Fibroblast of skin of abdomen (primary cell): ENCODE measurements at places on chromosomes 1 and 21.

- no peak for DNase-seq
Observed at GRCh38 chr1:244094880-244095528, 43.9 kb downstream of the ZBTB18 start.

- no peak for DNase-seq
Observed at GRCh38 chr1:207316141-207316540, 5.3 kb upstream of the CD55 start.

- no peak for DNase-seq
Observed at GRCh38 chr1:66535061-66535460, 1.1 kb downstream of the SGIP1 start.

DNA sequence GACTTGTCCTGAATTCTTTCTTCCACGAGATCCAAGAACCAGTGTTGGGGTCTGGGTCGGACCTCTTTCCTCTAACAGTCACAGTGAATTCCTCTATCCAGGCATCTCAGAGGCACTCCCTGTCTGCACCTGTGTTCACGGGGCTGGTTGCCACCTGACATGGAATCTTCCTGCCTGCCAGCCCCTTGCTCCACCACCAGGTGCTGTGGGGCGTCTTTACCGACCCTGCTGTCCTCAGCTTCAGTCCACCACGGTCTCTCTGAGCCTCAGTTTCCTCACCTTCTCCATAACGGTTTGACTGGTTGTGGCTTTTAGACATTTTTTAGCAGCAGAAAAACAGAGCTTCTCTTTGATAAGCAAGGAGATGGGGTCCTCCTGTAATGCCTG is 62.7 kb downstream of the SDC3 start:
- no peak for DNase-seq

DNA sequence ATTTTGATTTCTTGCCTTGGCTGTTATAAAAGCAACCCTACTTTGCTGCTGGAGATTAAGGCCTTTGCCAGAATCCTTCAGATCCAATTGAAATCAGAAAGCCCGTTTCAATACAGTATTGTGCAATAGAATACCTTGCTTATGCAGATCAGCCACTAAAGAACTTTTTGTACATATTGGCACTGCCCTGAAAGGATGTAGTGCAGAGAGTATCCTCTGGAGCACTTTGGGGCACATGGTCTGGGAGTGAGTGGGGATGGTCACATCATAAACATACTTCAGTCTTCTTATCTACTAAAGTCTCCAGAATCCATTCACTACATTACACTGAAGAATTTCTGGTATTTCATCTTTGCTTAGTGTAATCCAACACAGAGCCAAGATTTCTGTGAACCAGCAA is 189.0 kb downstream of the CENPF start:
- peak; percentile 47 for DNase-seq

GRCh38 chr1:50415235-50416149 is 7.8 kb downstream of the DMRTA2 start:
- no peak for DNase-seq

DNA sequence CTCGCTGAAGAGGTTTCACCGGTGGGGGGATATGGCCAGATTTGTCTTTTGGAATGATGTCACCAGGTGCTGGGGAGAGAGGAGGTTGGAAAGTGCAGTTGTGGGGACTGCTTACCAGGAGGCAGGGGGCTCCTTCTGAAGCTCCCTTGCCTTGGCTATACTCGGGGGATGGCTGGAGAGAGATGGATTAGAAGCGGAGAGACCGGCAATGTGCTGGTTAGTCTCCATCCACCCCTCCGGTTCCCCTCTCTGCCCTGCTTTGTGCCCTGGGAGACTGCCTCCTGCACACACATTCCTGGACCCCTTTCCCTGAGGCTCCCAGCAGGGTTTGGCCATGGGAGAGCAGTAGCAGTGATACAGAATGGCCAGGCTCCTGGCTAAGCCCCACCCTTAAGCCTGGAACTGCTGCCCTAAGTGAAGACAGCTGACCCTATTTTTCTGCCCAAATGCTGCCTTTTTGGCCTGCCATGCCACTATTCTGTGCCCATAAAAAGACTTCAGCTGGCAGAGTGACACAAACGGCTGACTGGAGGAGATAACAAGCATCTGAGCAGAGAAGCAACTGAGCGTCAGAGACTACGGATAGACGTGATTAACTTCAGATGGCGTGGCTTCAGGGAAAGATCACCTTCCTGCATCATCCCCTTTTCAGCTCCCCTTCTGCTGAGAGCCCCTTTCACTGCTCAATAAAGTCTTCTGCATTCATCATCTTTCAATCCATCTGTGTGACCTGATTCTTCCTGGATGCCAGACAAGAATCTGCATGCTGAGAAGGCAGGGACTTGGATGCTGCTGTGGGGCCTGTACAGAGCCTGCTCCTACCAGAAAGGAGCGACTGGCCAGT is 14.5 kb upstream of the VPS13D start:
- DNase-seq: no peak

DNA sequence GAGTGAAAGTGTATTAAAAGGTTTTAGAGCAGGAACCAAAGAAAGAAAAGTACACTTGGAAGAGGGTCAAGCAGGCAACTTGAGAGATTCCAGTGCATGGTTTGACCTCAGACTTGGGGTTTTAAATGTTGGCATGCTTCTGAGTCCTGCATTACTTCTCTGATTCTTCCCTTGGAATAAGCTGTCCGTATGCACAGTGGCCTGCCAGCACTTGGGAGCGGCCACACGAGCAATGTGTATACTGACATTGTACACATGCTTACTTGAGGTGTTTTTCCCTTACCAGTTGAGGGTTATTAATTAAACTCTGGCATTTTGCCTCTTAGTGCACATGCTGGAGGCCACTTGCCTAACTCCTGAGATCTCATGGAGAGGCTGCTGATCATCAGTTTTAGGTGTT is 786.6 kb upstream of the RGS18 start:
- no peak for DNase-seq

GRCh38 chr1:182888736-182889531 is 49.8 kb downstream of the DHX9 start:
- peak; percentile 25 for DNase-seq

DNA sequence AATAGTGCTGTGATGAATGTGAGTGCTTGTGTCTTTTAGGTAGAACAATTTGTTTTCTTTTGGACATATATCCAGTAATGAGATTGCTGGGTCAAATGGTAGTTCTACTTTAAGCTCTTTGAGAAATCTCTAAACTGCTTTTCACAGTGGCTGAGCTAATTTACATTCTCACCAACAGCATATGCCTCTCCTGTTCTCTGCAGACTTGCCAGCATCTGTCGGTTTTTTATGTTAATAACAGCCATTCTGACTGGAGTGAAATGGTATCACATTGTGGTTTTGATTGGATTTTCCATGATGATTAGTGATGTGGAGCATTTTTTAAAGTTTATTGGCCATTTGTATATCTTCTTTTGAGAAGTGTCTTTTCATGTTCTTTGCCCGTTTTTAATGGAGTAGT is 647.3 kb upstream of the ADAMTS5 start:
- DNase-seq: no peak

GRCh38 chr1:102627145-102627544 is 481.2 kb downstream of the COL11A1 start:
- DNase-seq: no peak

GRCh38 chr1:81499487-81499886 is 301.2 kb upstream of the ADGRL2 start:
- no peak for DNase-seq

DNA sequence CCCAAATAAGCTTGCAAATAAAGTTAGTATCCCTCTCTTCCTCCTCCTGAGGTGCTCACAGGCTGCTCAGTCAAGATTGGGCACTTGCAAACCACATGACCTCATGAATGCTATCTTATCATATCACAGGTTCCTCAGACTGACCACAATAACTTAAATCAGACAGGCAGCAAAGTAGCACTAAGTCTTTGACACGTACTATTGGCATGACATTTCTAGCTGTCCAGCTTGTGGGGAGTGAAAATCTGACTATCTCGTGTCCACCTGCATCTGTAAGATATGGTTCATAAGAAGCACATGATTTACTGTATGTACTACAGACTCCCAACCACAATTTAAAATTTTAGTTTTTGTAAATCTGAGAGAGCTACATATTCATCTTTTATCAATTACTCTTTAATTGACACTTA is 58.0 kb upstream of the GFI1 start:
- DNase-seq: no peak

- no peak for DNase-seq
Observed at GRCh38 chr1:246032031-246032551, 475.0 kb downstream of the SMYD3 start.

DNA sequence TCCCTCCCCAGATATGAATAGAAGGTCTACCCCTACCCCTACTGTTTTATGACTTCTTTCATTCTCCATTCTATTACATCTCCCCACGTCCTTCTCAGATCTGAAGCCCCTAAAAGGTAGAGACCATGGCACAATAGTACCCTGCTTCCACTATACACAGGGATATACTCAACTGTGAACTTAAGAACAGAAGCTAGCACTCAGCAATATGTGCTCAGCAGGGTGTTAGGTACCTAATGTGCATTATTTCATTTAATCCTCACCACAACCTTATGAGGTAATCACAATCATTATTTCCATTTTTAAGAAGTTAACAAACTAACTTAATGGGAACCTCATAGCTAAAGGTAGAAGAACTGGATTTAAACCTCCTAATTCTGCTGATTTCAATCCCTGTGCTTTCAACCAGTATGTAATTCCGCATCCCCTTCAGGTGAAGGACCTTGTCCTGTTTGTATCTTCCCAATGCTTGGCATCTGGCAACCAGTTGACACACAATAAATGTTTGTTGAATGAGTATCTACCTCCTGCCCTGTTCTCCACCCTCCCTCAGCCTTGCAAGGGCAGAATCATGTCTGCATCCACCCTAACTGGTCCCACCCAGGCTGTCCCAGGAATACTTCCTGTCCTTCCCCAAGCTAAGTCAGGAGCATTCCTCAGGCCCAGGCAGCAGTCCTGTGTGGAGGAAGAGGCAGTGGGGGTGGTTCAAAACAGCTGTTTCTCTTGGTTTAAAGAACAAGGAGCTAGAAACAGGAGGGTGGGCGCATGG is 6.5 kb downstream of the DENND2D start:
- no peak for DNase-seq

DNA sequence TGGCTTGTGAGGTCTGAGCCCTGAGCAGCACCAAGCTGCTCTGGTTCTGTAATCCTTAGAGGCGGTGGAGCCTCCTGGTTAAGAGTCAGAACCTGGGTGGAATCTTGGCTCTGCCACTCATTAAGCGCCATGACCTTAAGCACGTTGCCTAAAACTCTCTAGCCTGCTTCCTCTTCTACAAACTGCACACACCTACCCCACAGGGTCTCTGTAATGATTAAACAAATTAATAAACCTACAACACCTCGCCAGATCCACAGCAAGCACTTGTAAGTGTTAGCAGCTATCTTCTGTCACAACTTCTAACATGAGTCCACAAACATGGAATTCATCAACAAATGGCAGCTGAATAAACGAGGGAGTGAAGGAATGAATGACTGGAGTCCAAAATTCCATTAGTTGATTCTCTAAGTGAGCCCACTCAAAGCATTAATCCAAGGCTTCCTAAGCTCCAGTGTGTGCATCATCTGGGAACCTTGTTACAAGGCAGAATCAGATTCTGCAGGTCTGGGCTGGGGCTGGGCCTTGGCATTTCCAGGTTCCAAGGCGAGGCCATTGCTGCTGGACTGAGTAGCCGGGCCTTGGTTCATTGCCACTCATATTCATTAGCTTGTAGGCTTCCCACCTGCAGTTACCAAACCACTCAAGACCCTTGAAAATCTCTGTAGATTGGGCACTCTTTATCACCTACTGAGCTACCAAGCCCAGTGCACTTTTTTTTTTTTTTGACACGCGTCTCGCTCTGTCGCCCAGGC is 168.6 kb downstream of the HIVEP3 start:
- no peak for DNase-seq

DNA sequence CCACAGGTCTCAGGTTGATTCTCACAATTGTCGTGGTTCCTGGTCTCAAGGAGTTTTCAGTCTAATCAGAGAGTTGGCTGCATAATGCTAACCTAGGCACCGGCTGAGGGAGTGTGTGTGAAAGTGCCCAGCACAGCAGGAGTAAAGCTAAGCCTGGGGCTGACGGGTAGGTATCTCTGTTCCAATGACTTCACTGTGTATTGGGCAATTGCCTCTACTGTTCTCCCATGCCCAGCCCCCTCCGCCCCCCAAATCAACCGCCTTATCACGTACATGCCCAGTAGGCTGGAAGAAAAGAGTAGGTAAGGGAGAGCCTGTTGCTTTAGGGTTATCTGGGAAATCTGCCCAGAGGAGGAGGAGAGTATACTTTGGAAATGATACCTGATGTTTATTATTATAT is 54.7 kb downstream of the MRPS6 start:
- no peak for DNase-seq
